ENCODE measurements at places on chromosomes 12 and 14.

- no peak for DNase-seq
Observed at GRCh38 chr12:31362115-31362758, 36.3 kb upstream of the SINHCAF start.

DNA sequence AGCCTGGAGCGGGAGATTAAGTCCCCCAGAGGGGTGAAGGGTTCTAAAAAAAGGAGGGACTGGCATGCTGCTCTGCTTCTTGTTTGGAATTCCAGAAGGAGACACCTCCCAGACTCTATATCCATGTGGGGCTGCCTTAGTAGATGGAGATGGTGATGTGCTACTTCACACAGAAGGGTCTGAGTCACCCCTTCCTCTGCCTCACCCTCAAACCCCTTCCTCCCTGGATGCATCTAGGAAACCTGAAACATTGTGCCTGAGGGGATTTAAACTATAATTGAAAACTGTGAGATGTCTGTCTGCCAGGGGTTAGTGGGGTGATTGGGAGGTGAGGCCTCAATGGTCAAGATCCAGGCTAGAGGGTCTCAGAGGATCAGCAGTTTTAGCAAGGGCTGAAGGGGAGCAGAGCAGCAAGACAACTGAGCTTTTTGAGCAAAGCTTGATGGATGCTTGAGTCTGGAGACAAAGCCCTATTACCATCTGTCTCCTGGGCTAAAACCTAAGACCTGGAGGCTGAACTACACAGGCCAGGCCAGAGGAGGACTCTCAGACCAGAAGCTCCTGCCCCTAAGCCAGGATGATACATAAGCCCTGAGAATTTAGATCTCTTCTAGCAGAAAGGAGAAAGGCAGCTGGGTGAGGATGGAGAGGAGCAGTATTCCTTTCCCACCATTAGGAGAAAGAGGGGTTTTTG, 314.7 kb upstream of the ATP2B1 start:
- DNase-seq, result no peak

- DNase-seq, result no peak
Observed at GRCh38 chr12:26798023-26798422, 35.0 kb downstream of the ITPR2 start.

- no peak for DNase-seq
Observed at GRCh38 chr12:8870586-8870985, 43.7 kb upstream of the PHC1 start.

GRCh38 chr12:94561943-94562411, 88.4 kb downstream of the TMCC3 start:
- DNase-seq, result no peak

DNA sequence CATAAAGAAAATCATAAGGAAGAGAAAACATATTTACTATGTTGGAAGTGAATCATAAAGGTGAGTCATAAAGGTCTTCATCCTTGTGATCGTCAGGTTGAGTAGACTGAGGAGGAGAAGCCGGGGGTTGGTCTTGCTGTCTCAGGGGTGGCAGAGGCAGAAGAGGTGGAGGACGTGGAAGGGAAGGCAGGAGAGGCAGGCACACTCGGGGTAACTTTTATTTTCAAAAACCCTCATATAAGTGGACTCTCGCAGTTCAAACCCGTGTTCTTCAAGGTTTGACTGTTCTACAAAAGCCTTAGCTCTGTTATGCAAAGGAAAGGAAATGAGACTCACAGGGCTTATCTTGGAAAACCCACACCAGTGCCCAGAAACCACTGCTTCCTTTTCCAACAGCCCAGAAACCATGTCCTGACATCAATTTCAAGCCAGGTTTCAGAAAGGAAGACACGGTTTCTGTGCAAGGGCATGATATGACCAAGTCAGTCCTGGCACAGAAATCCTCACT, 14.0 kb downstream of the SMCO2 start:
- DNase-seq, result no peak

- no peak for DNase-seq
Observed at GRCh38 chr12:50353869-50354593, 42.4 kb downstream of the FAM186A start.

- no peak for DNase-seq
Observed at GRCh38 chr12:115740586-115741155, 536.8 kb downstream of the MED13L start.

DNA sequence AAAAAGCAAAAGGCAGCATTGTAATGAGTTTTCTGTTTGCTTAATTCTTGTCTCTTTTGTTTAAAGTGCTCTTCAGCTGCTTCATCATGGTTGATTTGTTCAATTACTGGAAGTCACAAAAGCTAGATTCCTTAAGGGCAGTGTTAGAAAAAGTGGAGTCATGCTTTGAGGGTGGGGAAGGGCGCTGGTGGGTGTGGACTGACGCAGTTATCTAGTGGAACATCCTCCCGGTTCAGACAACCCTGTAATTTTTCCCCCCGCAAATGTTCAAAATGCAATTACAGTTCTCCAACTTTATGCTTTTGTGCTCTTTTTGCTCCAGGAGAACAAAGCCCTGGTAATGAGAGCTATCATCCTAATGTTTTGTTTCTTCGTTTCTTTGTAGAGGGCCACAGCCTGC, 2.1 kb downstream of the AKAP6 start:
- no peak for DNase-seq

- no peak for DNase-seq
Observed at GRCh38 chr12:46717868-46718267, 107.9 kb downstream of the SLC38A4 start.

DNA sequence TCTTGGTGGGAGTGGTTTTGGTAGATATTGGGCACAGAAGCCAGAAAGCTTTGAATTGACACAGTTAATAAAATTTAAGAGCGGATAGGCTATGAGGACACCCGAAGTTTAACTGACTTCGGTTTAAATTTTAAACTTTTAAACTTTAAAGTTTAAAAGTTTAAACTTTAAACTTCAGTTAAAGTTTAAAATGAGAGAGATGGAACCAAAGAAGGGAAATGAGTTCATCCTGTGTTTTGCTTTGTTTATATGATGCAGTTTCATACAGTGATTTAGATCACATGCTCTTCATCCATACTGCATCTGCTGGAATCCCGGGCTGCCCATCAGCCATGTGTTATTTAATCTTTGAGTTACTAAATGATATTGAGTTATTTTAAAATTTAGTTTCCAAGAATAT, 27.2 kb upstream of the LRRK2 start:
- DNase-seq, result no peak

DNA sequence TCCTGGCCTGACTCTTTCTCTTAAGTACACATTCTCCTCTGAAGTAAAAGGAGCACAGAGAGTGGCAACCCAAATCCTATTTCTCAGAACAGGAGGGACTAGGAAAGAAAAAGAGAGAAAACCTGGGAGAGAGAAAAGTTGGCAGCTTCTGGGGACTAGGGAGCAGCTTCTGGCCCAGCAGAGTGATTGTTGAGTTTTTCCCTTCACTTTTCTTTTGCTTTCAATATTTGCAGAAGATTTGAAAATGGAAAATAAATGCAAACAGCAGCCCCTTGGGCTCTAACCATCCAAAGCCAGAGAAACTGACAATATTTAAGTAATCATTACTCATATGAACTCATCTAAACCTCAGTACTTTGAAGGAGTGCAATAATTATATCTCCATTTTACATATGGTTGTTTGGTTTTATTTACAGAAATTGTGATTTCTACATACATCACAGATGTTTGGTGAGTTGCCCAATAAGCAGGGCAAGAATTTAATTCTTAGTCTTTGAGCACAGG, 28.8 kb upstream of the IGF1 start:
- no peak for DNase-seq

GRCh38 chr14:89217891-89218290, 199.1 kb downstream of the FOXN3 start:
- DNase-seq, result no peak

GRCh38 chr12:95322326-95322725, 104.7 kb downstream of the VEZT start:
- DNase-seq, result no peak

GRCh38 chr12:106978035-106978800, 8.7 kb downstream of the MTERF2 start:
- no peak for DNase-seq

- no peak for DNase-seq
Observed at GRCh38 chr12:131055093-131055465, 101.4 kb downstream of the ADGRD1 start.

GRCh38 chr12:120500581-120500980, 4.7 kb downstream of the DYNLL1 start:
- DNase-seq, result no peak
